ENCODE measurements at places on chromosomes 7 and 10. TPM values are rescaled to one million over a fixed set of nuclear protein-coding genes. Genes with fewer than 3 reads are reported as not detected.

GRCh38 chr7:147199868-147200267 lies 1083.3 kb downstream of the CNTNAP2 start:
- H3K4me3 ChIP-seq: no peak overlapping the region
- peaks cover 3% of the 10 kb centered on the region for H3K4me1 ChIP-seq
- H3K36me3 ChIP-seq: no peaks in the 10 kb centered on the region
- H3K27me3 ChIP-seq: no peaks in the 10 kb centered on the region
- no peak for DNase-seq
- no peak overlapping the region for H3K27ac ChIP-seq

The NAT16 gene
- not detected for total RNA-seq

The GPNMB gene
- total RNA-seq: 46.1 TPM

DNA sequence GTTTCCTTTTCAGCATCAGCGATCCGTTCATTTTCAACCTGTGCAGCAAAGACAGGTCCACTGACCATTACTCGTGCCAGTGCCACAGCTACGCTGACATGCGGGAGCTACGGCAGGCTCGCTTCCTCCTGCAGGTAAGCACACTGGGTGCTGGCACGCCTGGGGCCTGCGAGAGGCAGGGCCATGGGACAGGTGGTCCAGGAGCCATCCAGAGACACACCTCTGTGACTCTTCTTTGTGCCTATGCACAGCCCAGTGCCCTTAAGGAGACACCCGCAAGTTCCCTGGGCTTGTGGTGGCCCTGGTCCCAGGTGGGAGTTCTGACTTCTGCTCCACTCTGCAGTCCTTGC lies 42.2 kb downstream of the LRRC18 start:
- H3K4me1 ChIP-seq: no peaks in the 10 kb centered on the region
- H3K27me3 ChIP-seq: no peaks in the 10 kb centered on the region
- DNase-seq: no peak
- no peak overlapping the region for H3K4me3 ChIP-seq

GRCh38 chr7:94133460-94133859 lies 129.3 kb upstream of the BET1 start:
- no peaks in the 10 kb centered on the region for H3K36me3 ChIP-seq
- no peak for DNase-seq
- no peak overlapping the region for H3K27ac ChIP-seq
- H3K27me3 ChIP-seq: no peaks in the 10 kb centered on the region
- no peaks in the 10 kb centered on the region for H3K4me1 ChIP-seq
- no peak overlapping the region for H3K4me3 ChIP-seq

DNA sequence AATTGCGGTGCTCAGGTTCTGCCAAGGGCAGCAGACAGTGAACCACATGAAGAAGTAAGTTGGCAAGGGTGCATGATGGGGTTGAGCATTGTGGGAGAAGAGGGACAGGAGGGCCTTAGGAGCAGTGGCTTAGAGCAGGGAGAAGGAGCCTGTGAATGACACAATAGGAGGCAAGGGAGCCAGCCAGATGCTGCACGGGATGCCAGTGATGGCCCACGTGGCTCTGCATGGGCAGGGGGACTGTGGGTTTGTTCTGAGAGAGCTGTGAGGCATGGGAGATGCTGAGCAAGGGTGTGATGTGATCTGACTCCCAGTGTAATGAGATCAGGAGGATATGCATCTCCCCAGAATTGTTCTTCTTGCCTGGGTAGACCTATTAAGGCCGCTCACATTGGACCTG lies 60.9 kb downstream of the C10orf90 start:
- H3K4me1 ChIP-seq: no peaks in the 10 kb centered on the region
- H3K4me3 ChIP-seq: no peak overlapping the region
- DNase-seq: no peak
- no peaks in the 10 kb centered on the region for H3K27me3 ChIP-seq
- H3K36me3 ChIP-seq: no peaks in the 10 kb centered on the region

GRCh38 chr10:81514811-81515210 lies 360.2 kb upstream of the NRG3 start:
- no peaks in the 10 kb centered on the region for H3K27me3 ChIP-seq
- no peaks in the 10 kb centered on the region for H3K4me1 ChIP-seq
- no peak for DNase-seq
- no peak overlapping the region for H3K4me3 ChIP-seq

The PRPS1L1 gene
- total RNA-seq: not detected

The FXYD4 gene
- total RNA-seq: not detected

DNA sequence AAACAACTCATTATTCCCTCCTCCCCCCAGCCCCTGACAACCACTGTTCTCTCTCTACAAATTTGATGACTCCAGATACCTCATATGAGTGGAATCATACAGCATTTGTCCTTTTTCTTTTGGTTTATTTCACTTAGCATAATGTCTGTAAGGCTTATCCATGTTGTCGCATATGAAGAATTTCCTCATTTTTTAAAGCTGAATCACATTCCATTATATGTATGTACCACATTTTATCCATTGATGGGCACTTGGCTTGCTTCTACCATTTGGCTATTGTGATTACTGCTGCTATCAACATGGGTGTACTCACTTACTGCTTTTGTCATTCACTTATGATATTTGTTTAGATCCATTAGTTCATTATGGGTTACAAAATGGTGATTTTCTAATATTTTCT lies 112.8 kb downstream of the BUB3 start:
- H3K27ac ChIP-seq: no peak overlapping the region
- no peaks in the 10 kb centered on the region for H3K27me3 ChIP-seq
- no peaks in the 10 kb centered on the region for H3K36me3 ChIP-seq
- no peaks in the 10 kb centered on the region for H3K4me1 ChIP-seq

DNA sequence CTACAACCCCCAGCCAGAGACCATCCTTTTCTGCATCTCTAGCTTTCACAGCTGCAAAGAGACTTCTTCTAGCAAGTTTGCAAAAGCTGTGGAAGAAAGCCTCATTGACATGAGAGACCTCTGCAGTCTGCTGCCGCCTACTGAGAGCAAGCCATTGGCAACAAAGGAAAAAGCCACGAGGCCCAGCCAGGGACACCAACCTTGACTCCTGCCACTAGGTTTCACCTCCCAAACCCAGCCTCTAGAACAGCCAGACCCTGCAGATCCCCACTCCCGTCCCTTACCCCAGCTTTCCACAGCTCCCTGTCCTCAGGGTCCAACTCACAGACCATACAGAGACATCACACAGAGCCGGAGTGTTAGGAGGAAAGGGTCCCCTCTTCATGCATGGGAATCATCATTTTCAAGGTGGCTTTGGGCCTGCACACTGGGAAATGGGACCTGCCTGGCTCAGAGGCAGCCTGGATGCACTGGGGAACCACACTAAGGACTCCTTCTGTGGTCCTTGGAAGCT lies 14.6 kb upstream of the C10orf53 start:
- no peaks in the 10 kb centered on the region for H3K36me3 ChIP-seq
- no peaks in the 10 kb centered on the region for H3K27me3 ChIP-seq
- no peak overlapping the region for H3K27ac ChIP-seq
- DNase-seq: peak; percentile 90
- H3K4me3 ChIP-seq: no peak overlapping the region
- H3K4me1 ChIP-seq: no peaks in the 10 kb centered on the region

DNA sequence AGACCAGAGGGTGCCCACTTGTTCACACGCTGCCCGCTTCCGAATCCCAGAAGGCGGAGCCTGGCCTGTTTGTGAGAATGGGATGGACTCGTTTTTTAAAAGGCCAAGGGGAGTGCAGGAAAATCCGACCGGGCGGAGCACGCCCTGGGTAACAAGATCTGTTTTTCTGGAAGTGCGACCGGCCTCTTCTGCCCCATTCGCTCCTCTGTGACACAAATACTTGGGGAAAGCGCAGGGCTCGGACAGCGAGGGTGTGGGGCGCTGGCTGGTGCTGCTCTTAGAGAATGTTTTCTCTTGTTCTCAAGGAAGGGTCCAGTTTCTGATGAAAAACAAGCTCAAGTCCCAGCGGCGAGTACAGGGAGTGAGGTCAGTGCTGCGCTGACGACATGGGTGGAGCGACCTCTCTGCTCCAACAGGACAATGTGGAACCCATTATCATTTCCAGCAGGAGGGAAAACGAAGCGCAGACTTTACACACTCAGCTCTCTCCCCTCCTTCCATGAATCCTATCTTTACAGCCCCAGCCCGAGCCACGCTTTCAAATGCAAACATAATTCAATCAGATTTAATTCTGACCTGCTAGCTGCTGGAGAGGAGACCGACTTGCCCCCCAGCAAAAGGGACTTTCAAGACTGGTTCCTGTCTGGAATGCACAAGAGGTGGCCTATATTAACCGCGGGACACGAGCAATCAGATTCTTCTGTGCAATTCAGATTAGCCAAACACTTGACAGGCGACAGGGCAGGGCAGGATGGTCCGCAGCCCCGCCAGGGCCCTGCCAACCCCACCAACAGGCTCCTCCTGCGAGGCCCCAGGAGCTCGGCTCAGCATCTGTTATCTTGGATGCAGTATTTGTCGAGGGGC lies 1.1 kb downstream of the RADIL start:
- peak overlapping the region; percentile 67 for H3K4me3 ChIP-seq
- H3K27me3 ChIP-seq: no peaks in the 10 kb centered on the region
- H3K27ac ChIP-seq: peak overlapping the region; percentile 79

The SFRP5 gene
- 41.3 TPM for total RNA-seq

The TAS2R3 gene
- total RNA-seq: not detected

DNA sequence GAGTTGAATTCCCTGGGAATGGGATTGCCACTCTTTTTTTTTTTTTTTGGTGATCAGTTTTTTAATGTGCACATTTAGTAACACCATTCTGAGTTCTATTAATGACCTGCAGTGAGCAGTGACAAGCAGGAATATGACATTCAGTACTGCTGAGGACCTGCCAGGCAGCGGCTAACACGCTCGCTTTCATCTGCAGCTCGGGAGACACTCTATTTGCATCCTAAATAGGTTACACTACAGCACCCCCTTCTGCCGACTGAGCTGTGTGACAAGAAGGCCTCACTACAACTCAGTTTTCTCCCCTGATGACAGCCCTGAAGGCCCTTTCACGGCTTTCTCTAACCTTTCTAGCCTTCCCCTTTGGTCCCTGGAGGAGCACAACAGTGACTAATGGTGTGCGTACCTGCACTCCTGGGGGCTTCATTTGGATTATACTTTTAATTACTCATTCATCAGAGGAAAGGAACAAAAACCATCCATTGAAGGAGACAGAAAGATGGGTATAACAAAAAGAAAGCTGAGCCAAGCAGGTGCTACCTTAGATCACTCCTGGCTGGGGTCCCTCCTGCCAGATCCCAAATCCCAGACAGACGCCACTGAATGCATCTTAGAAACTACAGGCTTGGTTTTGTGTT lies 872.4 kb downstream of the LRMDA start:
- no peaks in the 10 kb centered on the region for H3K27me3 ChIP-seq
- H3K4me3 ChIP-seq: no peak overlapping the region
- H3K36me3 ChIP-seq: no peaks in the 10 kb centered on the region
- H3K4me1 ChIP-seq: peaks cover 22% of the 10 kb centered on the region
- DNase-seq: peak; percentile 92
- H3K27ac ChIP-seq: no peak overlapping the region

- H3K4me1 ChIP-seq: peaks cover 23% of the 10 kb centered on the region
- H3K27me3 ChIP-seq: no peaks in the 10 kb centered on the region
- DNase-seq: no peak
- no peaks in the 10 kb centered on the region for H3K36me3 ChIP-seq
These were observed 718 bp downstream of the DYNC2I1 start for GRCh38 chr7:158856883-158857668.

DNA sequence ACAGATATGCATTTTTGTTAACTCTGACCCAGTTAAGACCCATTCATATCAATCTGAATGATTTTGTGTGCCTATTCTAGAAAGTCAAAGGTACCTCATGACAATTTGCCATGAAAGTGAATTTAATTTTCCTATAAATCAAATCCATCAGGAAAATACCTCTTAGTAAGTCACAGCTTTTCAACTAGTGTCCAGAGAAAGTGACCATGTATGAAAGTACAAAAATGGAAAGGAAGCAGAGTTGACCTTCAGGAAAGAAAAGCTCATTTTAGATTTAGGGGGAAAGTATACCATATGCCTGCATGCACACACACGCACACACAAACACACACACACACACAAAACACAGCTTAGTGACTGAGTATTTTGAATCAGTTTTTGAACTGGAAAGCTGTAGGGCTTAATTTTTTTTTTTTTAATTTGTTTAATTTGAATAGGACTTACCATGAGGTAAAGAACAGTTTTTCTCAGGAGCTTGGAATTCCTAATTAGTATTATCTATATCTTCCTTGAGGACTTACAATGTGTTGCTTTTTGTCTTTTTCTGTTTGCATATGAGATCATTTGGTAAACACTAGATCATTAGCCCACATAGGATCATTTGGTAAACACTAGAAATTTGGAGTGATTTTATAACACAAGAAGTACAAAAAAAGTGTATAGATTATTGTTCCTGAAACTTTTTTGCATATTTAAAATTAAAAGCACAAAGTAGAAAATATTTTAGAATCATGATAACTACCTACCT lies 61.6 kb downstream of the ZNF277 start:
- H3K36me3 ChIP-seq: no peaks in the 10 kb centered on the region
- no peak for DNase-seq
- no peak overlapping the region for H3K4me3 ChIP-seq
- H3K4me1 ChIP-seq: peaks cover 4% of the 10 kb centered on the region

DNA sequence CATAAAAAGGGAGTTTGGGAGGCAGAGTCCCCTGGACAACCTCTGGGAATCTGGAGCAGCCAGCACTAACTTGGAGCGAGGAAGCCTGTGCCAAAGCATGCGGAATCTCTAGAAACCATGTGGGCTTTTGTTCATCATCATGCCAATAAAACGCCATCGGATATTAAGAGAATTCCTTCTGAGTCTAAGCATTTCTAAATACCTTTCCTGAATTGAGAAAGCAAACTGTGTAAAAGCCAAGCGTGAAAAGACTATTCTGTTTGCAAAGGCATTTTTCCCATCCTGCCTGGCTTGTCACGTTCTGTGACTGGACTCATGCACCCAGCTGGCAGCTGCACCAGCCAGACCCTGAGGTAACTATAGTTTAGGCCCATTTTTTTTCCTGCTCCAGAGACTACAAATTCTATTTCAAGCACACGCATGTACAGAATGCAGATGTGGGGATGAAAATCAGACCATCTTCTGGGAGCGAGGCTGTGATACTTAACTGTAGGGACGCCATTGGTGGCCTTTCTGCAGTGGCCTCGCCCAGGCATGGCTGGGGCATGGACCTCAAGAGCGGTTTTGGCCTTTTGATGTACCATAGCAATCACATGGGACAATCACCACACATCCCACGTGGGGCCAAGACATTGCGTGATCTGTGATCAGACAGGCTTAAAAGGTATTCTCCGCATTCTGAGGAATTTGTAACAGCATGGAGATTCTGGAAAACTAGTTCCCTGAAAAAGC lies 218.9 kb downstream of the KIAA1217 start:
- H3K27ac ChIP-seq: no peak overlapping the region
- no peaks in the 10 kb centered on the region for H3K27me3 ChIP-seq
- no peak overlapping the region for H3K4me3 ChIP-seq
- H3K36me3 ChIP-seq: no peaks in the 10 kb centered on the region
- DNase-seq: no peak

DNA sequence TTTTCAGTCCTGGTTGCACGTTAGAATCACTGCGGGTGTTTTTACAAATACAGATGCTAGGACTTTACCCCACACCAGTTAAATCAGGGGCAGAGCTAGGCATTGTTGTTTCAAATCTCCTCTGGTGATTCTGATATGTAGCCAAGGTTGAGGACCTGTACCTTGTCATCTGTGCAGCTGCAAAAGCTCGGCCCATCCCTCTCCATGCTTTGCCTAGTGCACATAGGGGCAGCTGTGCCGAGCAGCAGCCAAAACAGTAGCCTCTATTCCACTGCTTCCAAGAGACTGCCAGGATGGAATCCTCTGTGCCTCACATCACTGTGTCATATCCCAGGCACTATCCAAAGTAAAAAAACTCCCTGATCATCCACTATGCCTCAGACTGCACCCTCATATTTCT lies 181.3 kb downstream of the CDK14 start:
- H3K4me1 ChIP-seq: peaks cover 15% of the 10 kb centered on the region
- H3K27ac ChIP-seq: no peak overlapping the region
- no peaks in the 10 kb centered on the region for H3K36me3 ChIP-seq
- no peak overlapping the region for H3K4me3 ChIP-seq
- H3K27me3 ChIP-seq: no peaks in the 10 kb centered on the region
- no peak for DNase-seq

All from esophagus muscularis mucosa (tissue), 4 donors.